ENCODE measurements at places on chromosomes 12 and 14.

- no peak for DNase-seq
These were observed 29.2 kb upstream of the LHX5 start for GRCh38 chr12:113500782-113501311.

DNA sequence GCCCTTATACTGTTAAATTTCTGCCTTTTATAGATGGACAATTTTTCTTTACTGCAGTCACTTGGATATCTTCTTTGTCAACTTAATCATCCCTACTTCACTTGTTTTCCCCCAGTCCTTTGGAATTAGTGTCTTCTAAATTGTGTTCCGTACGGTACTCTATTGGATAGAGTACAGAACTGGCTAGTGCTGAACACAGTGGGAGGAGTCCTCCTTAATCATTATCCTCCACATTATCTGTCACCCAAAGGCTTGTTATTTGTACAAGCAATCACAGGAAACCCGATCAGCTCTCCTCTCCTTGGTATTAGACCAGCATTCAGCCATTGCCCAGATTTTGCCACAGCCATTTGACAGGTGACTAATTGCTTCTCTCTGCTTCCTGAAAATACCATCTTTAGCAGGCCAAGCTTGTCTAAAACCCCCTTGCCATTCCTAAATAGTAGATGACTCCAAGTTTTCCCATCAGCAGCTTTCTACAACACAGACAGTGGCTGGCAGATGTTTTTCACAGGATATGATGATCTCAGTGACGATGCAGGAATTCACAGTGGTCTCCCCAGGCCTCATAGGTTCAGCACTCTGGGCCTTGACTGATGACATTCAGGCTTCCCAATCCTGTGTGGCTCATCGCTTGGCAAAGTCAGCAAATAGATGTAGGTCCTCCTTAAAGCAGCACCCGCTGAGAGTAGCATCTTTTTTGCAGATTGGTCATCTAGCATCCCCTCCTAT lies 216.0 kb upstream of the RGS6 start:
- no peak for DNase-seq

DNA sequence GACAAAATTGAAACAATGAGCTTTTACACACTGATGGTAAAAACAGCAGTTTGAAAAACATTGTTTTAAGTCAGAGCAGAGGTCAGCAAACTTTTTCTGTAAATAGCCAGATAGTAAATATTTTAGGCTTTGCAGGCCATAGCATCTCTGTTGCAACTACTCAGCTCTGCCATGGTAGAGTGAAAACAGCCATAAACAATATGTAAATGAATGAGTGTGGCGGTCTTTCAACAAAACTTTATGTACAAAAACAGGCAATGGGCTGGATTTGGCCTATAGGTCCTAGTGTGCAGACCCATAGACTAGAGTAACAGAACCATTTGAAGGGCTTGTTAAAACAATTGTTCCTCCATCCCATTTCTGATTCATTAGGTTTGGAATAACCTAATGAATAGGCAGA lies 114.8 kb downstream of the TGFB3 start:
- DNase-seq: peak; percentile 71

- DNase-seq: peak; percentile 67
These were observed 77.2 kb downstream of the C2CD5 start for GRCh38 chr12:22467190-22467589.

DNA sequence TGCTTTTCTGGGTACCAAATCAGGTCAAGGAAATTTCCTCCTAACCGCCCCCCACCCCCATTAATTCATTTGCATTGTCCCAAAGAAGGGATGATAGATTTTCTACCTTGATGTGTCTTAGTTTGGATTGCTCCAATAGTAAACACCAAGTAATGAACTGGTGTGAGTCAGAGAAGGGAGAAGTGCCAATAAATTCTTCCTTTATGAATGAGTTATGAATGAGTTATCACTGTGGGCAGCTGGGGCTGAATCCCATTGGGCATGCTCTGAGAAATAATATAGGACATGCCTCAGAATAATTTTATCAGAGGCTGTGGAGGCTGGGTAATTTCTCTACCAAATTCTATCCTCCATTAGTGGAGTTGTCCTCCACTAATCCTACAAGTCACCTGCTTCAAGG lies 277.9 kb upstream of the FLRT2 start:
- peak; percentile 42 for DNase-seq

- DNase-seq: no peak
These were observed 87.3 kb downstream of the TMX1 start for GRCh38 chr14:51327376-51327775.
